T follicular helper cell (primary cell): ENCODE measurements at places on chromosomes 3 and 15.

DNA sequence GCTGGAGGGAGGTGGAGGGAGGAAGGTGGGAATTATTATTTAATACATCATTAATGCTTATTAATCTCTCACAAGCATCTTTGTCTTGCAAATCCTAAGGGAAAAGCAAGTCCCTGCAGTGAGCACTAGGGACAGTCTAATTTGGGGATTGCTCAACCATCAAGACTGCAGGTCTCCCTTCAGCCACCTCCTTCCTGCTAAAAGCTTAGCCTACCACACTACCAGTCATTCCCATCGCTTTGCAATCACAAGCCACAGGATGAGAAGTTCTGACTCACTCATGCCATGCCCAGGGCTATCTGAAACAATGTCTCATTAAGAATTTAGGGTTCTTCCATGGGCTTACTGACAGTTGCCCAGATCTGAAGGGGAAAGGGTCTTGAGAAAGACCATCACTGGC lies 51.0 kb upstream of the EIF1B start:
- no peak for DNase-seq

GRCh38 chr3:15297608-15298350 lies 34.6 kb downstream of the SH3BP5 start:
- DNase-seq: no peak

DNA sequence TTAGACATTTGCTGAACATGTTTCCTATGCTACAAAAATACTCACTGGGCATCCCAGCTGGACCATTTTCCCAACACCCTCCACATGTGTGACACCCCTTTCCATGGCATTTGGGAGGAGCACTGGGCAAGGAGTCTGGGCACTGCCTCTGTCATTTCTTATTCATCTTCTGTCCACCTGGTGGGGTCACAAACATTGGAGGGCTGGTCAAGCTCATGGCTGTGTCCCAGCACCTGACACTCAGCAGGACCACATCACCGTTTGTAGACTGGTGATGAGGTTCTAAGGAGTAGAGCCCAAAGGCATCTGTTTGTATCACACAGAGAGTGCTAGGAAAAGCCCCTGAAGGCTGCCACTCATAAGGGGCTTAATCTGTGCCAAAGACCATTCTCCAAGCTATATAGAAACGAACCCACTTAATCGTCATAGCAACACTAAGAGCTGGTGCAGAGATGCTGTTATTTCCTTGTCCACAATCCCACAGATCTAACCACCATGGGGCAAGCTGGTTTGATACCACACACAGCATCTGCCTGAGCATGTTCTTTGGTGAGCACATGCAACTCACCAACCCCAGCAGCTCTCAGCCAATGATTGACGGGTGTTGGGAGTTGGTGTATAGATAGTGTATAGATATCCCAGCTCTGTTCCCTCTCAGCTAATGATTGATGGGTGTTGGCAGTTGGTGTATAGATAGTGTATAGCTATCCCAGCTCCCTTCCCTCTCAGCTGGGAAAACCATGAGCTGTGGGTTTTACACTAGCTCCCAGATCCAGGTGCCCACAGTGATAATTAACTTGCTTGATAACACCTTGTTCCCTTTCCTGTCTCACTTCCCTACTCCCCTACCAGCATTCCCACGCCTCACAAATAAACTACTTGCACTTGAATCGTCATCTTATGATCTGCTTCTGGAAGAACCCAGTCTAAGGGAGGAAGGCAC lies 42.7 kb upstream of the ATP2B2 start:
- no peak for DNase-seq

DNA sequence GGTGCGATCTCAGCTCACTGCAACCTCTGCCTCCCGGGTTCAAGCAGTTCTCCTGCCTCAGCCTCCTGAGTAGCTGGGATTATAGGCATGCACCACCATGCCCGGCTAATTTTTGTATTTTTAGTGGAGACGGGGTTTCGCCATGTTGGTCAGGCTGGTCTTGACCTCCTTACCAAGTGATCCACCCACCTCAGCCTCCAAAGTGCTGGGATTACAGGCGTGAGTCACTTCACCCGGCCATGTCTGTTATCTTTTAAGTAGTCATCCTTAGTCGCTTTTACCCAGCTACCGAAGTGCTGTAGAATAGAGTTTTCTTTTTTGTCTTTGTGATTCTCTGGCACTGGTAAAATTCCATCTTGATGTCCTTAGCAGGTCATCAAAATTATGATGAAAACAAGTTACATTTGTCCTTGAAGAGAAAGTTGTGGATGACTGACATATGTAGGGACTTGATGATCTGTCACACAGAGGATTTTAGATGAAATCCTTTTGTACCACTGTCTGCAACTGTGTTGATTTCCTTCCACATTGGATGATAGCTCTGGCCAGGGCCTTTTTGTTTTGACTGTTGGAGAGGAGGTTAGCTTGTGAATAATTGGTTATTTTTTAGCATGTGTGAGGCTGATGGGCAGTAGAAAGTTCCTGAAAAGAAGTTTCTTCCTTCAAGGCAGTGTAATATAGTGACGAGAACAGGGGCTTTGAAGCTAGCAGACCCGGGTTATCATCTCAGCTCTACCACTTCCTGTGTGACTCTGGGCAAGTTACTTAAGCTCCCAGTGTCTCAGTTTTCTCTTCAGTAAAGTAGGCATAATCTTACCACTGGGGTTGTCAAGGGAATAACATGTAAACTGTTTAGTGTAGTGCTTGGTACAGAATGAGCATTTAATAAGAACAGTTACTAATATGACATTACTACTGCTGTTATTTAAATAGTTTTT lies 18.8 kb downstream of the ATG7 start:
- no peak for DNase-seq

DNA sequence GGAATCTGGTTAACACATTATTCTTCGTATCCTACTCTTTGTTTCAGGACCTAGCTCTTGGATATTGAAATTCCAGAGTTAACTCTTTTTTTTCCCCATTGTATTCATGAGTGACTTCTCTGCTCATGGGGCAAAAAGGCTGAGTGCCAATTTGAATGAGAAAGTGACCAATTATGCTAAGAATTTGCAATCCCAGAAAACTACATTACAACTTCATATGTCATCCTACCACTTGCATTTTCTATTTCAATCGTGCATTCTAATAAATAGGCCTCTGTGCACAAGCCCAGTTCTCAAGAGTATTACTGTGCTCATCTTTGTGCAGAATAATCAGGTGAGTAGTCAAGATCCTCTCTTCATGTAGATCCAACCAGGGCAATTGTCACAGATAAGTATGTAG lies 537.8 kb downstream of the OTOL1 start:
- DNase-seq: no peak

GRCh38 chr3:134059035-134059601 lies 29.4 kb upstream of the SLCO2A1 start:
- DNase-seq: no peak
